Sigmoid colon (tissue), 7 donors: ENCODE measurements at places on chromosomes 12 and 14. TPM values are rescaled to one million over a fixed set of nuclear protein-coding genes. Genes with fewer than 3 reads are reported as not detected.

Gene TMEM121
- not detected for polyA plus RNA-seq

DNA sequence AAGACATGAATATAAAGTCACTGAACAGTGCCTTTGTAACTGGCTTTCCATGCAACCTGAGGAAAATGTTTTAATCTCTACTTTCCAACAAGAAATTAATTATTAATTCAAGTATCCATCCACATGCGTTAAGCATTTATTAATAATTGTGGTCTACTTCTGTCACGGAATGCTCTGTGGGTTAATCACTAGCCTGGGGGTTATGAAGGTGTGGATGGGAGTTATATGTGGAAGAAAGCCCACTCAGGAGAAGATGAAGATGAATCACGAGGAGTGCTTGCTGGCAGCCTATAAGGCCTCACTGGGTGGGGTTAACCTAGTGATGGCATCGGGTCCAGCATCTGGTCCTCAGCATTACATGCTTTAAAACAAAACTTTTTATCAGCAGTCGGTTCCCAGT lies 99.5 kb upstream of the AVPR1A start:
- no peaks in the 10 kb centered on the region for H3K36me3 ChIP-seq
- H3K27ac ChIP-seq = no peak overlapping the region
- no peaks in the 10 kb centered on the region for H3K4me1 ChIP-seq
- DNase-seq = no peak
- H3K27me3 ChIP-seq = no peaks in the 10 kb centered on the region
- no peak overlapping the region for H3K4me3 ChIP-seq

GRCh38 chr12:1503281-1503711 lies 91.1 kb downstream of the FBXL14 start:
- H3K36me3 ChIP-seq = no peaks in the 10 kb centered on the region
- H3K27me3 ChIP-seq = no peaks in the 10 kb centered on the region
- no peaks in the 10 kb centered on the region for H3K4me1 ChIP-seq

GRCh38 chr14:52377940-52378339 lies 63.8 kb downstream of the PTGER2 start:
- H3K27me3 ChIP-seq = peaks cover 5% of the 10 kb centered on the region
- H3K36me3 ChIP-seq = no peaks in the 10 kb centered on the region
- H3K4me1 ChIP-seq = no peaks in the 10 kb centered on the region
- no peak overlapping the region for H3K27ac ChIP-seq
- H3K4me3 ChIP-seq = no peak overlapping the region

DNA sequence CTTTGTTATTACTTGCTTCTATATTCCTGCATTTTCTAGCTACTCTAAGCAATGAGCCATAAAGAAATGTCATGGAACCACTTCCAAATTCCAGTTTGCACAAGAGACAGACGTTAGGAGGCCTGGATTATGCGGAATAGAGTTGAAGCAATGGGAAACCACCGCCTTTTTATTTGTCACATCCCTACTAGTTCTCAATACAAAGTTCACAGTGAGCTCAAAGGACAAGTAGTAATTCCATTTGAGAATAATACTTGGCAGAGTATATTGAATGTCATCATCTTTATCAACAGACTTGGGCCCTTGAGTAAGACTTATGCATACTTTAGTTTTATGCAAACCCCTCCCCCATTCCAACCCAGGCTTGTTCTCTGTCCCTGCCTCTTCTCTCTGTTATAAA lies 3.7 kb upstream of the SLC15A5 start:
- H3K27me3 ChIP-seq = no peaks in the 10 kb centered on the region
- H3K27ac ChIP-seq = no peak overlapping the region
- DNase-seq = no peak
- H3K4me3 ChIP-seq = no peak overlapping the region
- H3K36me3 ChIP-seq = no peaks in the 10 kb centered on the region

- H3K36me3 ChIP-seq = no peaks in the 10 kb centered on the region
- DNase-seq = no peak
- no peak overlapping the region for H3K27ac ChIP-seq
- no peak overlapping the region for H3K4me3 ChIP-seq
Observed at GRCh38 chr12:90280033-90280432, 571.4 kb upstream of the ATP2B1 start.

DNA sequence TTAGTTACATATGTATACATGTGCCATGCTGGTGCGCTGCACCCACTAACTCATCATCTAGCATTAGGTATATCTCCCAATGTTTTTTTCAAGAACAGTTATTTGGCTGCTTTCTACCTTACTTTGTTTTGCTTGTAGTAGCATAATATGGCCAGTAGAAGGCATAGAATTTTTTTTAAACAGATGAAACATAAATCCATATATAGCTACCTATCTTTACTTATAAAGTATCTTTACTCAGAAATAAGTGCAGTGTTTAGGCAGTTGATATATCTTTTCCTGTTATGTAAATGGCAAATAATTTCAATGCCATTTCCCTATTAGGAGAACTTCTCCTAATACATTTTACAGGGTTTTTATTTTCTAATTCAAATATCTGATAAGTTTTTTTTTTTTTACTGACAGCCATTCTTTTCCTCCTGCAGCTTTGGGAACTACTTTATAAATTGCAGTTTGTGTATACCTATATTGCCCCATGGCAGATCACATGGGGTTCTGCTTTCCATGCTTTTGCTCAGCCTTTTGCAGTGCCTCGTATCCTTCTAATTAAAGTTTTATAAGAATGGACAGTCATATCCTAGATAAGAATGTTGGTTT lies 143.1 kb downstream of the PCNX1 start:
- DNase-seq = no peak
- no peak overlapping the region for H3K27ac ChIP-seq
- H3K27me3 ChIP-seq = no peaks in the 10 kb centered on the region
- no peak overlapping the region for H3K4me3 ChIP-seq
- H3K4me1 ChIP-seq = no peaks in the 10 kb centered on the region
- H3K36me3 ChIP-seq = peaks cover 65% of the 10 kb centered on the region

DNA sequence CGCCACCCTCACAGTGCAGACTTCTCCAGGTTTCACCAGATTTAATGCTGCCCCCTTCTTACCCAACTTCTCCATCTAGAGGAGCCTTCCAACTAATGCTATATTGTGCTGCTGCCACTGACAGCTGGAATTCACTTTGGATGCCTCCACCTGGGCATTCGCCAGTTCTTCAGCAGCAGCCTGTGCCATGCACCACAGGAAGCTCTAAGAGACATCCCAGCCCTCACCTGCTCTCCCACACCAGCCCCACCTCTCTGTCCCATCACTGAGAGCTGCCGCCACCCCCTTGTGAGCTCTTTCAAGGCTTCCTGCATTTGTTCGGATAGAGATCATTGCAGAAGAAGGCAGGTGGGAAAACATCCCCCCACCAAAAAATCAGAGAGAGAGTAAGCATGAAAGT lies 4.6 kb upstream of the KRT2 start:
- H3K36me3 ChIP-seq = no peaks in the 10 kb centered on the region
- H3K27me3 ChIP-seq = no peaks in the 10 kb centered on the region
- DNase-seq = no peak
- H3K4me3 ChIP-seq = no peak overlapping the region
